Stimulated activated CD4-positive, alpha-beta T cell treated with anti-CD3 and anti-CD28 coated beads, Interleukin-4, amount 100 ng/mL, for 24 hours (primary cell): ENCODE measurements at places on chromosomes 2 and 18.

GRCh38 chr2:153294199-153294786 lies 184.3 kb downstream of the RPRM start:
- no peak for DNase-seq

- DNase-seq, result peak; percentile 34
These were observed 24.7 kb downstream of the IL1B start for GRCh38 chr2:112811841-112812306.

GRCh38 chr2:227146456-227146855 lies 17.5 kb downstream of the COL4A4 start:
- DNase-seq, result no peak

DNA sequence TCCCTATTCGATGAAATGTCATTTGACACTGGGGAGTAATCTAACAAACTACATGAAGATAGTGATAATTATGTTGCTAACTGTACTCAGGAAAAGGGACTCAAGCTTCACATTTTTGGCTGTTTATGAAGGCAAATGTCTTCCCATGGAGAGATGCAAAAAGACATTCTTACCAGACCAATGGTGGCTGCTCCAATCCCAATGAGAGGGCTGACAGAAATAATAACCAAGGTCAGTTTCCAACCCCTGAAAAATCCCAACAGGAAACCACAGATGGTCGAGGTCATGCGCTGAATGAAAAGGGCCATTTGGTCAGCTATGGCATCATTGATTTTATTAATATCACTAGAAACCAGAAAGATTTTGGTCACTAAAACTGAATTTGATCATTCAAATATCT lies 37.6 kb downstream of the ABCB11 start:
- no peak for DNase-seq

DNA sequence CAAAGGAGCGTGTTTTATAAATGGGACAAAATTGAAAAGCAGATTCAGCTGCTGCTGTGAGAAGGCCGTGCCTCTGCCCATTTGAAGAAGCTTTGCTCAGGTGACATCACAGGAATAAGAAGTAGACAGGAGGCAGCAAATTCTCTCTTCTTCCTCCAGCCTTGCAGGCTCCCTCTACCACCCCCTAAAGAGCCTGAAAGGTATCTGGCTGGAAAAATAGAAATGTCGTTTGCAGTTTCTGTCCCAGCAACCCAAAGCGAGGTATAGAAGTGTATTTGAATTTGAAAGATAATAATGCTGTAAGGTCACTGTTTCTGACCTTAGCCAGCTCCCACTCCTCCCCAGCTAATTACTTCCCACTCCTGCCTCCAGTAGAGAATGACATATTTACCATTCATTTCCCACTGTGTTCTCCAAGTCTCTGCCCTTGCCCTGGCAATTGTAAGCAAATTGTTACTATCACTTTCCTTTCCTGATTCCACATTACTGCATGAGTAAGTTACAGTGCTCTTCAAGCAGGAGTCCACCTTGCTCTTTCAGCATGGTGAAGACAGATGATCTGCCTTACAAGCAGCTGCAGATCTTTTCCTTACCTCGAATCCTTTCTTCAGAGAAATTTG lies 56.8 kb upstream of the RASGRP3 start:
- no peak for DNase-seq

DNA sequence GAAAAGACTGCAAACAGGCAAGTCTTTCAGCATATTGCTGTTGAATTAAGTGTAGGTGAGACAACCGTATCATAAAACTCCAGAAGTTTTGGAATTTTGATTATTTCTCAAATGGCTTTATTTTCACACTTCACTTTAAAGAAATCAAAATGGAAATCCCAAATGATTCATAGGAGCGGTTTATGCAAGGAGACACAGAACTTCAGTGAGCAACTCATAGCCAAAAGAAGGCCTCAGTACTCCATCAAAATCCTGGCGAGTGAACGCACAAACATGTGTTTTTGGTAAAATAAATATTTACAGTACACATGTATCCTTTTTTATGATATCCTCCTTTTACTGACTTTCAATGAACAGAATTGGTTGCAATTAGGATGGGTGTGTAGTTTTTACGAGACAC lies 140.4 kb upstream of the APCDD1 start:
- DNase-seq, result no peak
